ENCODE measurements at places on chromosomes 2 and 18. TPM values are rescaled to one million over a fixed set of nuclear protein-coding genes. Genes with fewer than 3 reads are reported as not detected.

Gene KCMF1
- total RNA-seq = 63.0 TPM

Gene LONRF2
- 1.4 TPM for total RNA-seq

Gene GNLY
- not detected for total RNA-seq

Gene TFCP2L1
- total RNA-seq = 2.5 TPM

Gene TUBA4B
- total RNA-seq = 0.13 TPM

Gene ACVR2A
- total RNA-seq = 43.0 TPM

Gene GCKR
- total RNA-seq = 7.4 TPM

Gene CRYGC
- 1.3 TPM for total RNA-seq

Gene KCNIP3
- total RNA-seq = 6.1 TPM

Gene RAB10
- total RNA-seq = 122 TPM

Gene RBKS
- 5.5 TPM for total RNA-seq

Gene PID1
- 27.8 TPM for total RNA-seq

Gene SP5
- total RNA-seq = 1.9 TPM

Gene ACMSD
- total RNA-seq = 6.5 TPM

Gene OTX1
- total RNA-seq = not detected

Gene FOXD4L1
- total RNA-seq = 0.20 TPM

Gene SULT1C2
- total RNA-seq = 21.5 TPM

Gene TCF7L1
- total RNA-seq = 3.7 TPM

Gene RBM43
- 4.6 TPM for total RNA-seq

Gene HNMT
- total RNA-seq = 39.7 TPM

Gene UGT1A3
- total RNA-seq = not detected

Gene SPC25
- total RNA-seq = 11.2 TPM

Gene C2orf80
- not detected for total RNA-seq

Gene TCF23
- total RNA-seq = not detected

Gene TWIST2
- total RNA-seq = 19.7 TPM

Gene ABCB6
- total RNA-seq = 34.7 TPM

Gene MGAT4A
- 22.2 TPM for total RNA-seq

Gene REEP1
- 24.2 TPM for total RNA-seq

Gene LRRC30
- not detected for total RNA-seq

Gene SERPINB3
- total RNA-seq = 0.17 TPM

Gene CDK5R2
- 0.08 TPM for total RNA-seq

Gene SKA1
- total RNA-seq = 5.5 TPM

Gene TUBA3E
- total RNA-seq = 18.5 TPM

Gene NT5C1B
- total RNA-seq = not detected

Gene CELF4
- total RNA-seq = 3.2 TPM

Gene LRRTM4
- 3.5 TPM for total RNA-seq

Gene KCNG2
- total RNA-seq = not detected

Gene CNDP1
- not detected for total RNA-seq

Gene SAG
- total RNA-seq = 0.47 TPM

Gene SLC40A1
- 261 TPM for total RNA-seq

Gene IHH
- total RNA-seq = 23.1 TPM

Gene CTAGE1
- 0.47 TPM for total RNA-seq

Gene SMYD1
- total RNA-seq = not detected

Gene FBLN7
- 1.6 TPM for total RNA-seq

Gene ADRA2B
- 0.87 TPM for total RNA-seq

Data from hepatocyte (in vitro differentiated cells).